Activated CD8-positive, alpha-beta memory T cell treated with anti-CD3 and anti-CD28 coated beads for 4 hours (primary cell): ENCODE measurements at places on chromosomes 5 and 9.

DNA sequence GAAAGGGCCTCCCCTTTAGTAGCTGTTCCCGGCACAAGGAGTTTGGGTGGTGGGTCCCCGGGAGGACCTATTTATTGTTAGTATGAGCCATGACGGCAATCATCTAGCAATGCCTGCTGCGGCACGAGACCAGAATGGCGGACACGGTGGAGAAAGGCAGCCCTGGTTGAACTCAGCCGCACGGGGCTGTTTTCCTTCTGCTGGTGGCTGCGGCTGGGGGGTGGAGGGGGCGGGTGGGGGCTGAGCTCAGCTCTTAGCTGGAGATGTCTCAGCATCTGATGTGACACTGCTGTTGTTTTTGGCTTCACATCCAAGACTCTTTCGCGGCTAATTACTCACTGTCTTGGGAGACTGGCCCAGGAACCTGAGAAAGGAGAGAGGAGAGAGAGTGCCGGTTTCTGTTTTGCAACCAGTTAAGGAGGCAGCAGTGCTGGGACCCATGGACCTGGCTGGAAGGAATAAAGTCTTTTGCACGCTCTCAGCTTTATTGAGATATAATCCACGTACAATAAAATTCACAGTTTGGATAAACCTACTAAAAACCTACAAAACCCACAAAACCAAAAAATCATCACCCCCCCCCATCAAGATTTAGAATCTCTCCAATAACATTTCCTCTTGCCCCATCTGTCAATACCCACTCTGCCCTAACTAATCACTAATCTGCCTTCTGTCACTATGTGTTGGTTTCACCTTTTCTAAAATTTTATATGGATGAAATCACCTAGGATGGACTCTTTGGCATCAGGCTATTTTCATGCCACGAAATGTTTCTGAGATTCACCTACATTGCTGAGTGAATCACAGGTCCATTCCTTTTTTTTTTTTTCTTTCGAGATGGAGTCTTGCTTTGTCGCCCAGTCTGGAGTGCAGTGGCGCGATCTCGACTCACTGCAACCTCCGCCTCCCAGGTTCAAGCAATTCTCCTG is 81.8 kb upstream of the NEURL1B start:
- no peak for DNase-seq

DNA sequence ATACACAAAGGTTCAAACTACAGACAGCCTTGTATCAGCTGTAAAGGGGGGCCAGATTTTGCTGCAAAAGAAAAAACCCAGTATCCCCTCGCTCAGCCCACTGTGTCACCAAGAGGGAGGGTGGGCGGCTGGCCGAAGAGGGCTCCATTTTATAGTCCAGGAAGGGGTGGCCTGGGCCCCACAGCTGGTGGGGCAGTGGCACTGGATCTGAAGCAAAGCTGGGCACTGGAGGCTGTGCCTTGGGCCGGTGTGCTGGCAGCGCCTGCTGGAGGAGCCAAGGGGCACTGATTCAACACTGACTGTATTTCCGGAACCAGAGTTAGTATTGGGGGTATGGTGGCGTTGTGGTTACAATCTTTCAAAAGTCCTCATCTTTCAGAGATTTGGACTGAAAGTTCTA is 9.1 kb downstream of the BRD3 start:
- no peak for DNase-seq

DNA sequence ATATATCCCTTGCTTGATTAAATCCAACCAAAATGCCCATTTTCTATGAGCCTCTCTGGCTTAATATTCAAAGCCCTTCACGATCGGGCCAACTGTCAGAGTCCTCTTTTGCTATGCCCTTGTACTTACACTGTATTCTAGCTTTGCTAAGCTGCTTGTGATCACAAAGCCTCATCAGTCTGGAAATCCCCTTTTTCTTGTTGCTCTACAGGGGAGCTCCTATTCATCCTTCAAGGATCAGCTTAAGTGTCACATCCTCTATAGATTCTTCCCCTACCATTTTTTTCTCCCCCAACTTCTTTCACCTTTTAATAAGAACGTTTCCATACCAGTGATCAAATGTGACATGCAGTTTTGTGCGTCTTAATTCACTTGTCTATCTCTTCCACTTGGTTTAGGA is 450.4 kb upstream of the CHD1 start:
- no peak for DNase-seq

DNA sequence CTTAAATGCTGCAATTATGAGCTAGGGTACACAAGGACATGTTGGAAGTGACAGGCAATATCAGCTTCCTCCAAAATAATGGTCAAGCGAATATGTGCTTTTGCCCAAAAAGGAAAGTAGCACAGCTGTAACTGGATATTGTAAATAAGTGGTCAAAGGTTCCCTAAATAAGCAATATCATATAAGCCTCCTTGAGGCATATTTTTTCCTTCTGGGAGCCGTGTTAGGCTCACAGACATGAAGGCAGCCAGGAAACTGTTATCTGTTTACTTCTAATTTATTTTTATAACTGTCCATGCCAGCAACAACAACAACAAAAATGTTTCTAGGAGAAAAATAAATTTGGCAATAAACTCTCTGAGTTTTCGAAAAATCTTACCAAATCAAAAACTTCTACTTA is 648.3 kb downstream of the PDE4D start:
- DNase-seq: no peak

DNA sequence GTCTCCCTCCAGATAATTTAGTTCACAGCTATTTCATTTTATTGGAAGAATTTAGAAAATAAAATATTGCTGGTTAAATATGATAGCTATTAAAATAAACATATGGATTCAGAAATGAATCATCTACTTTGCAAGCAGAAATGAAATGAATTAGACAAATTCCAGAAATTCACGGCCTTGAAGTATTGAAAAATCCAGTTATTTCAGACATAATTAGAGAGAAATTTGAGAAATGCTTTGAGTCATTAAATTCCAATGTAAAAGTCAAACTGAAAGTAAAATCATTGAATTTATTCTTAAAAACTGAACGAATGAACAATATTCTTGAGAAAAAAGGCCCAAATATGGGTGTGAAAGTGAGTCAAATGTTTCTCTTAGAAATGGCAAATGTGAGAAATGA is 632.6 kb upstream of the EDIL3 start:
- no peak for DNase-seq

DNA sequence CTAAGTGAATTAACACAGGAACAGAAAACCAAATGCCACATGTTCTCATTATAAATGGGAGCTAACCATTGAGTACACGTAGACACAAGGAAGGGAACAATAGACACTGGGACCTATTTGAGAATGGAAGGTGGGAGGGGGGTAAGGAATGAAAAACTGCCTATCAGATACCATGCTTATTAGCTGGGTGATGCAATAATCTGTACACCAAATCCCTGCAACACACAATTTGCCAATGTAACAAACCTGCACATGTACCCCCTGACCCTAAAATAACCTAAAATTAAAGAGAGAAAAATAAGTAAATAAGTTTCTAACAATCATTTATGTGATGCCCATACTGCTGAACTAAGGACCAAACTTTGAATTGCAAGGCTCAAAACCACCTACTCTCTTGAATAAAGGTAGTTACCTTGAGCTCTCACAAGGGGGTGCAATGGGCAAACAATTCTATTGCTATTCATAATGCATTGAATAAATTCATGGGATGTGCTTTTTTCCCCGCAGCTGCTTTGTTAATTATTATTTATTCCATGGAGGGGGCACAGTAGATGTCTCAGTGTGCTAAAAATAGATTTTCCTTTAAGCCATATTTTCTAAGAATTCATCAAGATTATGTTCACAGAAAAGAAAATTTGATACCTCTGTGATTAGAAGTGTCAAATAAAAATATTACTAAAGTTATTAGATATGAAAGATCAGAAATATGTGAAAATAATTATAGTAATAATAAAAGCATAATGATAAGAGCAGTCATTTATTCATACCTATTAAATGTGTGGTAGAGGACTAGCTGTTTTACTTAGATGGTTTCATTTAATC is 76.2 kb upstream of the PTPN3 start:
- DNase-seq: no peak

GRCh38 chr5:117095346-117096332 is 521.0 kb upstream of the SEMA6A start:
- DNase-seq: no peak

DNA sequence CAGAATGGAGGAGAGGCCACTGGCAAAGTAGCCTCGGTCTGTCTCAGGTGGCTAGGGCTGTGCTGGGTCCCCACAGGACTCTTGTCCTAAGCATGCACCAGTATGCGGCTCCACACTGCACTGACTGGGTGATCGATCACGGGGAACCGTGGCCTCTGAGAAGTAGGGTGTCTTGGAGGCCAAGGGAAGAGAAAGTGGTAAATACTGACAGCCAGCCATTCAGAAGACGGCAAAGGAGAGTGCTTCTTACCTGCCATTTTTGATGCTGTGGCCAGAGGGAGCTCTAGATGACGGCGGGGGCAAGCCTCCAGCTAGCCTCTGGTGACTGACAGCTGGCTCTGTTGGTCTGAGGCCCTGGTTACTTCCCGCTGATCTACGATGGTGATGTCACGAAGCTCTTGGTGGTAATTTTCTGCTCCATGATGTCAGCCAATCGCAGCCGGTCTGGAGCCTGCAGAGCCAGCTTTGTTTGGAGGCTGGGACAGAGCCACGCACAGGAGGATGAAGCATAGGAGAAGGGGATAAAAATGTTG is 40.4 kb upstream of the GADD45G start:
- DNase-seq: no peak
